ENCODE measurements at places on chromosomes 7 and 10.

DNA sequence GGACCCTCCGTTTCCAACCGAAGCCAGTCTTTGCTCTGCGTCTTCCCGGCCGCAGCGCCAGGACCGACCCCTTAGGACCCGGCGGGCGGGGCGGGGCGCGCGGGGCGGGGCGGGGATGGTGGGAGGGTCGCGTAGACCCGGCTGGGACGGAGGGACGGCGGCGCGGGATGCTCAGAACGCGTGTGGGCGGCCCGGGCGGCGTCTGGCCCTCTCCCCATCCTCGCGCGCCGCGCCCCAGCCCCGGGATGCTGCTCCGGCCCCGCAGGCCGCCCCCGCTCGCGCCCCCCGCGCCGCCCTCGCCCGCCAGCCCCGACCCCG is at the start of gene UTF1:
TSS of gene UTF1 (plus strand) at position 174 of the 318 bp plus-strand sequence. CDS start at position 246, 72 bp downstream.
- no peak for DNase-seq

- no peak for DNase-seq
Measured at GRCh38 chr10:338171-339037, 203.1 kb downstream of the ZMYND11 start.

DNA sequence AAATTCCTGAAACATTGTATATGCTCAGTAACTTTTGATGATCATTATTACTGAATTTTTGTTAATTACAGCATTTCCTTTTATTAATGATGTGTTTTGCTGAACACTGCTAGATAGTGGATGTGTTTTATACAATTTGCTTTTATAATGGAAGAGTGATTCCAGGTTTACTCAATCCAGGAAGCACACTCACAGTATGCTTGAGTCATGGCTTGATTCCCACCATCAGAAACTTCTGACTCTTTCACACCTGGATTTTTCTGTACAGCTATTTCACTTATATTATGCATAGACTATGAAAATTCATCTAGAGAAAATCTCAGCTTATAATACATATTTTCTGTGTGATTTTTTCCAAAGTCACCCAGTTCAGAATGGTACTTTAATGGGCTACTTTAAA is 1040.9 kb downstream of the GRM8 start:
- DNase-seq: no peak

DNA sequence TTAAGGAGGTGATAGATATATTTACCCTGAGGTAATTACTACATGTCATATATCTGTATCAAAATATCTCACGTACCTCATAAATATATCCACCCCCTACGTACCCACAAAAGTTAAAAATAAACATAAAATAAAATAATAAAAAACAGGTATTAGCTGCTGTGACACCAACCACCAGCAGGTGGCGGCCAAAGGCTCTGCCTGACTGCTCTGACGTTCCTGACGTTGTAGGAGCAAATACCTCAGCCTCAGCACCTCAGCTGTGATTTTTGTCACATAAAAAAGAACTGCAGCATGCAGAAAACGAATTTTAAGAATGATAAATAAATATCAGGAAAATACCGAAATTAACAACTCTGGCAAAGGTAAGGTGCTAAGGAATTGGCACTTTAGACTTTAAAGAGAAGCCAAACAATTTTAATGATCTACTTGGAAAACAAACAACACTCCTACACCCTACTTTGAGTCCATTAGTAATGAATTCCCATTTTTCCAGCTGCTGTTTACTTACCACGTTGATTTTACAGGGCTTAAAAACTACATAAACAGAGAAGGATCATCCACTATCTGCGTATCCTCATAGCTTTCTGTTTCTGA is 125.4 kb upstream of the TARP start:
- DNase-seq: peak; percentile 56

GRCh38 chr10:89929282-89930026 is 228.1 kb downstream of the KIF20B start:
- no peak for DNase-seq

All from activated CD4-positive, alpha-beta T cell treated with anti-CD3 and anti-CD28 coated beads, Interleukin-2, amount 50 U/mL, for 48 hours (primary cell).